Naive thymus-derived CD4-positive, alpha-beta T cell (primary cell): ENCODE measurements at places on chromosomes 1 and 21. TPM values are rescaled to one million over a fixed set of nuclear protein-coding genes. Genes with fewer than 3 reads are reported as not detected.

Gene OR2L8
- 0.66 TPM for total RNA-seq

DNA sequence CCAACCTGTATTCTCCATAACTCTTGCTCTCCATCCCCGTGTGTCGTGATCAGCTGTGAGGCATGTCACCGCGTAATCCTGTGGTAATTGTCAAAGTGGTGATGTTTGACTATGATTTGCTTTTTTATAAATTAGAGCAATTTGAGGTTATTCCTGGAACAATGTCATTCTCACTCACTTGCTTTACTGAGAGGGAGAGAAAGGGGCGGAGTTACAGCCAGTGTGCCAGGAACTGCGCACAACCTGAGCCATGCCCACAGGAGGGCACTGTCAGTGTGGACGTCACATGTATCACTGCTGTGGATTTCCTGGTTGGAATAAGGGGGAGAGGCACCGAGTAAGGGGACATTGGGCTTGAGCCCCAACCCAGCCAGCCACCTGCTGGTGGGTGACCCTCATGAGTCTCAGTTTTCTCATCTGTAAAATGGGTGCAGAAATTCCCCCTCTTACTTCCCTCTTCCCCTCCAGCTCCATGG lies 6.9 kb downstream of the ADGRB2 start:
- DNase-seq, result no peak

Gene RASSF5
- total RNA-seq, result 240 TPM

- DNase-seq, result no peak
These were observed 44.7 kb downstream of the SLC44A3 start for GRCh38 chr1:94864821-94865220.

DNA sequence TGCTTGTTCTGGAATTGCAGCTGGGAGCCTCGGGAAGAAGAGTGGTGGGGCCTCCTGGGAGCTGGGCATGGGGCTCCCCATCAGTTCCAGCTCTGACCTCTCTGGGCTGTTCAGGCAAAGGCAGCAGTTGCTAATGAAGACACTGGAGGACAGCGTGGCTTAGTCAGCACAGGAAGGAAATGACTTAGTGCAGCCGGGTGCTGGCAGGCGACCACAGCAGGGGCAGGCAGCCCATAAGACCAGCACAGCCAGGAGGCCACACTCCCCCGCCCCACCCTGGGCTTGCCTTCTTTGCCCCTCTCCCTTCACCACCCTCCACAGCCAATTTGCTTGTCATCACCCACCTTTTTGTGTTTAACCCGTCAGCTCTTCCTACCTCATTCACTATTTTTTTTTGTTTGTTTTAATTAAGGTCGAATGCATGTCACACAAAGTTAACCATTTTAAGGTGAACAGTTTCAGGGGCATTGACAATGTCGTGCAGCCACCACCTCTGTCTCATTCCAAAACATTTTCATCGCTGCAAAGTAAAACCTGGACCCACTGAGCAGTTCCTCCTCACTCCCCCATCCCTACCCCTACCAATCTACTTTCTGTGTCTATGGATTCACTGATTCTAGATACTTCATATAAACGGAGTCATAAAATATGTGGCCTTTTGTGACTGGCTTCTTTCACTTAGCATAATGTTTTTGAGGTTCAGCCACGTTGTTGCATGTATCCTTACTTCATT lies 10.9 kb downstream of the OLIG2 start:
- DNase-seq, result no peak

Gene MAB21L3
- total RNA-seq, result not detected

Gene CASQ2
- not detected for total RNA-seq

DNA sequence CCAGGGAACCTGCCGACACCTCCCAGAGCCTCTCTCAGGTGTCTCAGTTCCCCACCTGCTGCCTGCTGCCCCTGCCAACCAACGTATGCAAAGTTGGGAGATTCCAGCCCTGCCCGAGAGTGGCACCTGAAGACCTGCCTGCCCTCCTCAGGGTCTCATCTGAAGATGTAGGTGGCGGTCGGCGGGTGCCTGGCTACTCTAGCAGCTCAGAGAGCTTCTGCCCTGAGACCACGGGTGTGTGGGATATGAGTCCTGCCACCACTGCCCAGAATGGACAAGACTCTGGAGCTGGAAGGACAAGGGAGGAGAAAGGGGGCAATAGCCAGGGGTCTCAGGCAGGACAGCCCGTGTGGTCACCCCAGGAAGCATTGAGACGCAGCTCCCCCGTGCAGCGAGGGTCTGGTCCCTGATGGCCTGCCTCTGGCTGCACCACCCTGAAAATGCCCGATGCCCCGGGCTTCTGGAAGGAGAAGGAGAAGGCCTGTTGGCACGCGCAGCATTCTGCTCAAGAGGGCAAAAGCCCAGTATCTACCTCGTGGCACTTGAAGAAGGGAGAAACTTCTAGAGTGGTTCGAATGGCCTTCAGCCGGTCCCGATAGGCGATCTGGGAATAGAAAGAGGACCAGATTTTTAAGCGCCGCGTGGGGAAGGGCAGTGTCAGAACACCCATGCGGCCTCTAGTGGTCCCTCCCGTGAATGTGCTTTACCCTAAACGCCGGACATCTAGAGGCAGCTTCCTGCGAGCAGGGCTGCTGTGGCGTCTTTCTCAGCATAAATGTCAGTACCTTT lies 88.8 kb downstream of the STUM start:
- no peak for DNase-seq

- DNase-seq, result no peak
These were observed 31.6 kb downstream of the IGSF5 start for GRCh38 chr21:39776589-39776988.

Gene MAST2
- 5.5 TPM for total RNA-seq

Gene KIF26B
- 0.21 TPM for total RNA-seq

DNA sequence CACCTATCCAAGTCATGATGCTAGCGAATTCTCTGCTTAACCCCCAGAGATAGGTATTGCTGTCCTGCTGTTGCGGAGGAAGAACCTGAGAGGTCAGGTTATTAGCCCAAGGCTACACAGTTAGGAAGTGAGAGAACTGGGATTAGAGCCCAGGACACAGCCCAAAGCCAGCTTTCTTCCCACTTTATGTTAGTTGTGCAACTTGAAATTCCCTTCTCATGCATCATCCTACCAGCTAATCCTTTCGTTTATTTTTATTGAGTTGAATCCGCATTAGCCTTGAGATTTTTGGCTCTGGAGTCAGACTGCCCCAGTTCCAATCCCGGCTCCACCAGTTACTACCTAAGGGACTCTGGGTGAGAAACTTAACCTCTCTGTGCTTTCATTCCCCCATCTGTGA lies 65.4 kb downstream of the PLEKHA6 start:
- no peak for DNase-seq

DNA sequence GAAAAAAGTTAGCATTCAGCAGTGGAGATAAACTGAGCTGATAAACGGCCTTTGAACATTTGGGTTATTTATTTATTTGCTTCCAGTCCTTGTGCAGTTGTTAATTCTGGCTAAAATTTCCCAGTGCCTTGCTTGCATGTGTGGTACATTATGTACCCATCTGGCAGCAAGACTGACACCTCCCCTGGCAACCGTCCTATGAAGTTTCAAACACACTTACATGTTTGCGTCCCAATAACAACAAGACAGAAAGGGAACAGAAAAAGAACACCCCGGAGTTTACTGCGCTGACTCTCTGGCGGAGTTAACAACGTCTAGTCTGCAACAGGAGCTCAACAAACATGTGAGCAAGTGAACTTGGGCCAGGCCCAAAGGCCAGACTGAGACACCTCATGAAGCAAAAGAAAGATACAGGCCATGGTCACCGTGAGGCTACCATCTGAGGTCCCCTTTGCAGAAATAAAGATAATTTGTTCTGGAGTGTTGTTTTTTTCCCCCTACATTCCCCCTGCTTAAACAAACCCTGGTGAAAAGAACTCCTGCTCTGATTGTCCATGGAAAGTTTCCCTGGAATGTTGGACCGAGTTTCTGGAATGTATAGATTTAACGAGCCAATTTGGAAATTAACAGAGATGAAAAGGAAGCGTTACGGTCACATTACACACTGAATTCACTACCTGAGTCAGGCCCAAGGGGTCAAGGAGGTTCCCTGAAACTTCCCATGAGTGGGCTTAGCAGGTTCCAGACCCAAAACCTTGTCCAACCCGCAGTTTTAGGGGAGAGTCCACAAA lies 33.4 kb downstream of the TRABD2B start:
- no peak for DNase-seq

DNA sequence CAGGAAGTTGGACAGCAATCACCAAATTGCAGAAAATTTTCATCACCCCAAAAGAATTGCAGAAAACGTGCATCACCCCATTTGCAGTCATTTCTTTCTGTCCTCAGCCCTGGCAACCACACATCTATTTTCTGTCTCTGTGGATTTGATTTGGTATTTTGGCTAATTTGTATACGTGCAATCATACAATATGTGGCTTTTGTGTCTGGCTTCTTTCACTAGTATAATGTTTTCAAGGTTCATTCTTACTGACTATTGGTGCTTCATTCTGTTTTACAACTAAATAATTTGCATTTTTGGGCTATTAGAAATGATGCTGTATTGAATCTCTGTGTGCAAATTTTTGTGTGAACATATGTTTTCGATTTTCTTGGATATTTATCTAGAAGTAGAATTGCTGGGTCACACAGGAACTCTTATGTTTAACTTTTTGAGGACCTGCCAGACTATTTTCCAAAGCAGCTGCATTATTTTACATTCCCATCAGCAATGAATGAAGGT lies 24.8 kb upstream of the PRDM2 start:
- DNase-seq, result no peak

Gene C1orf141
- total RNA-seq, result not detected

DNA sequence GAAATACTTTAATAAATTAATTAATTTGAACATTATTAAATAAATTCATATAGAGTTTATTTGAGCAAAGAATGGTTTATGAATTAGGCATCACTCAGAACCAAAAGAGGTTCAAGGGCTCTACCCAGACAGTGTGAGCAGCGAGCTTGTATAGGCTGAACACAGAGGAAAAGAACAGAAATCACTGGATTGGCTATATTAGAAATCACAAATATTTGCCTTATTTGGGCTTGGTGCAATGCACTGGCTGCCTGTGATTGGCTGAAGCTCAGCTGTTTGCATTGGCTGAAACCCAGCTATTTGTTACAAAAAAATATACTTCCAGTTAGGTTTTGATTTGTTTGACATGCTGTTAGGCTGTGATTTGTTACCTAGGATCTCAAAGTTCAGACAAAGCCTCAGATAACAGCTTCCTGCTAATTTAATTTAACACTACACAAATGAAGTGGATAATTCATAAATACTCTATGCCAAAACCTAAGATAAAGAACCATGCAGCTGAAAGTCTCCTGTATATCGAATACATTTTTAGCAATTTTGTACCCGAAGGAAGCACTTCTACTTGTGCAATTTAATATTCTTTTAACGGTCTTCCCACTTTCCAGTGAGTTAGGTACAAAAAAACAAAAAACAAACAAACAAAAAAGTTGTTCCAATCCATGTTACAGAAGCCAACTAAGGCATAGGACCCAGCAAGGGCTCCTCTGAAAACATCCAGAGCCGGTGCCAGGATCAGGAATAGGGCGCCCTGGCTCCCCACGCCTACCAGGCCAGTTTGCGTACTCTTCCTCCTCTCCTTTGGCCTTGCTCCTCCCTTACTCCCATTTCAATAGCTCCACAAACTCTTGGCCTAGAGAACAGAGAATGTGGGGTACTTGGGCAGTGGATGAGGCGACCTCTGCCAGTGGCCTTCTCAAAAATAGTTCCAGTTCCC lies 179.1 kb downstream of the DUSP10 start:
- DNase-seq, result no peak

Gene PLA2G5
- total RNA-seq, result not detected

DNA sequence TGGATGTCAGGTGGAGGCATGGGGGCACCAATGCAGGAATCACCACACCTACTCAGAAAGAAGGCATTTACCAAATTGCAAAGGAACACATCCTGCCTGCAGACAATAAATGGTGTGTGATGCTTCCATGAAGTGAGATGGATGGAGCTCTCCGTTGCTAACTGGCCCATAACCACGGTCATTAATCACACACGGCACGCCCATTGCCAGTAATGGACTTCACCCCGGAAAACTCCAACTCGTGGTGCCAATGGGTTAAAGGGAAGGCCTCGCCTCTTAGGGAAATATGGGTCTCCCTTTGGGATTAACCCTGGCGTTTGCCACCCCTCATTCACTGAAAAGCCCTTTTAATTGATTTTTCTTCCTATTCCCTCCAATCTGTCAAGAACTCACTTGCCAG lies 443.1 kb upstream of the DAB1 start:
- DNase-seq, result no peak

GRCh38 chr1:4214826-4215225 lies 314.8 kb upstream of the C1orf174 start:
- no peak for DNase-seq

- DNase-seq, result no peak
These were observed 289.0 kb downstream of the RRAGC start for GRCh38 chr1:38570657-38570975.

- DNase-seq, result no peak
These were observed 53.9 kb downstream of the PRSS38 start for GRCh38 chr1:227869279-227869842.

Gene HSD3B2
- not detected for total RNA-seq

DNA sequence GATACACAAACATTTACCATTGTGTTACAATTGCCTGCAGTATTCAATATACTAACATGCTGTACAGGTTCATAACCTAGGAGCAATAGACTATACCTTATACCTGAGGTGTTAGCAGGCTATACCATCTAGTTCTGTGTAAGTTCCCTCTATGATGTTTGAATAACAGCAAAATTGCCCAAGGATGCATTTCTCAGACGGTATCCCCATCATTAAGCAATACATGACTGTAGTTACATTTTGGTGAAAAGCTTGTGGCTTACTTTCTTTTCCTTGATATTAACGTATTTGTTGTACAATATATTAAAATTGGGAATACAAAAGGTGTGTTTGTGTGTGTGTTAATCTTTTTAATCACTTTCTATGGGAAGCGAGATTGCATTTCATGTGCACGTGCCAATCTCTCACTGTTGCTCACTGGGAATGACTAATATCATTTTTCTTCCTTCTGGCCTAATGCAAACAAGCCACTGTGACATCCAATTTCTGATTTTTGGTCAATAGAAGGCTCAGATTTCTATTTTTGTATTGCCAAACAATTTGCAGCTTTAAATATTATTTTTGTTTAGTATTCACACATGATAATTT lies 36.7 kb upstream of the WLS start:
- DNase-seq, result no peak

GRCh38 chr1:223017291-223017690 lies 125.8 kb downstream of the TLR5 start:
- DNase-seq, result no peak

- no peak for DNase-seq
These were observed 130.4 kb upstream of the DNAH14 start for GRCh38 chr1:224799083-224799482.

DNA sequence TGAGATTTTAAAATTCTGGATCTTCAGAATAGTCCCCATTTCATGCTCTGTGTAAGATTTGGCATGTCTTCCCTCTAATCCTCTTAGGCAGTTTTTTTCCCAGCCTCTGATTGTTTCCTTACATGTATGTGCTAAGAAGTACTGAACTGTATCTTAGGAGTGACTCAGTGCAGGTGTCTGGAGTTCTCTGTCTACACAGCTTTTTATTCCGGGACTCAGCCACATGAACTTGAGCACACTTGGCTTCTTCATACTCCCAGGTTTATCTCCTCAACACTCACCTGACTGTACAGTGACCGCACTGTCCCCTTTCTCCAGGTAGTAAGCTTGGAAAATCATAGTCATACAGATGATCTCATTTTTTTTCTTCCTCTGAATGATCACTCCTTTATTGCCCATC lies 50.7 kb downstream of the SYT14 start:
- no peak for DNase-seq

- peak; percentile 87 for DNase-seq
These were observed 12.2 kb downstream of the CITED4 start for GRCh38 chr1:40849801-40850592.
